ENCODE measurements at places on chromosomes 2 and 18. TPM values are rescaled to one million over a fixed set of nuclear protein-coding genes. Genes with fewer than 3 reads are reported as not detected.

DNA sequence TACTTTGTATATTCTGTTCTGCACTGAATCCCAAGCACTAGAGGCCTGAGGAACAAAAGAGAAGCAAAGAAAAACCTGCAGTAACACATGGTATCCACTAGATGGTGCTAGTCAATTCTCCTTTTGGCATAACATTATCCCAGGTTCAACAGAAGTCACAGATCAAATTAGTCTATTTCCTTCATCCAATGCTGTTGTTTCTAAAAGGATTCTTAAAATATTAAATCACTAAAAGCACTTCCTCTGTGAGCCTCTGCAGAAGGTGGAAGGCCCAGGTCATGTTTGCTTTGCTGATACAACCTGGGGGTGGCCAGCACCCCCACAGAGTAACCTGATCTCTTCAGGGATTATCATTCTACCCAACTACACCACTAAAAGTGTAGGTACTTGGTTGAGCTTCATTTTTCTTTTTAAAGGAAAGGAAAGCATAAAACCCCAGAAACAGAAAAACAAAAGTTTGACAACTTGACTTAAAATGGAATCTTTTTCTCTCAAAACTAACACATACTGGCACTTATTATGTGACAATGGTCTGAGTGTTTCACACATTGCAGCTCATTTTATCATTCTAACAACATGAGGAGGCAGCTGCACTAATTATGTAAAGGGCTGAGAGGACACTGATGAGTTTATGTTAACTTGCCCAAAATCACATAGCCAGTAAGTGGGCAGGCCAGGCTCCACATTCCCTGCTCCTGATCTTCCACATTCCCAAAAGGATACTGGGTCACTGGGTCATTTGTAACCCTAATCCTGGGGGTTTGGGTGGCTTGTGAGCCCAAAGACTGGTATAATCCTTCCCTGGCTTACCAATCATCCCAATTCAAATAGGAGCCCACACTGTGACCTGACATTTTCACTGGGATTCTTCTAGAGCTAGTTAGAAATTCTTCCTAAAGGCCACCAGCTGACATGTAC is 66.8 kb upstream of the DNER start:
- DNase-seq: no peak
- no peak overlapping the region for H3K27ac ChIP-seq
- H3K27me3 ChIP-seq: no peaks in the 10 kb centered on the region

GRCh38 chr2:27754831-27755230 is 16.7 kb upstream of the MRPL33 start:
- H3K36me3 ChIP-seq: no peaks in the 10 kb centered on the region
- peaks cover 3% of the 10 kb centered on the region for H3K4me1 ChIP-seq
- no peak overlapping the region for H3K27ac ChIP-seq

GRCh38 chr2:54076586-54076985 is 38.8 kb upstream of the ACYP2 start:
- no peak overlapping the region for H3K4me3 ChIP-seq
- DNase-seq: no peak
- no peaks in the 10 kb centered on the region for H3K27me3 ChIP-seq
- H3K4me1 ChIP-seq: peaks cover 9% of the 10 kb centered on the region
- no peaks in the 10 kb centered on the region for H3K36me3 ChIP-seq
- no peak overlapping the region for H3K27ac ChIP-seq

DNA sequence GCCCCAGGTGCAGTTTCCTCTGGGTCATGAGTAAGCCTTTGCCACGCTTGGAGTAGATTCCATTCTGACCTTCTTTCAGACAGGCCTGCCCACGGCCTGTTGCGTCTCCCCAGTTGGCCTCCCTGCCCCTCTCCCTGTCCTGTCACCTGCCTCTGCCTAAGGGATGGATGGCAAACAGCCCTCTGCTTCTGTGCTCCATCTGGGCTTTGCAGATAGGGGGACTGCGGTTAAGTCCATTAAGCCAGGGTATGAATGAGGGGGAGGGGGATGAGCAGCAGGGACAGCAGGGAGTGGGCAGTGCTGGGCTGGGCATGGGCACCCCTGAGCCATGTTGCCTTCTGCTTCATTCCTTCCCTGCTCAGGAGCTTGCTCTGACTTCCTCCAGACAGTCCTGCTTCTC is 37.6 kb upstream of the B3GNT7 start:
- H3K36me3 ChIP-seq: no peaks in the 10 kb centered on the region
- H3K4me1 ChIP-seq: peaks cover 7% of the 10 kb centered on the region
- no peaks in the 10 kb centered on the region for H3K27me3 ChIP-seq
- H3K27ac ChIP-seq: no peak overlapping the region

- H3K27me3 ChIP-seq: no peaks in the 10 kb centered on the region
- peaks cover 5% of the 10 kb centered on the region for H3K4me1 ChIP-seq
- DNase-seq: no peak
- no peak overlapping the region for H3K4me3 ChIP-seq
- H3K27ac ChIP-seq: no peak overlapping the region
These were observed 145.2 kb downstream of the THADA start for GRCh38 chr2:43450617-43451016.

CDKL4 gene
- total RNA-seq: 0.16 TPM

DNA sequence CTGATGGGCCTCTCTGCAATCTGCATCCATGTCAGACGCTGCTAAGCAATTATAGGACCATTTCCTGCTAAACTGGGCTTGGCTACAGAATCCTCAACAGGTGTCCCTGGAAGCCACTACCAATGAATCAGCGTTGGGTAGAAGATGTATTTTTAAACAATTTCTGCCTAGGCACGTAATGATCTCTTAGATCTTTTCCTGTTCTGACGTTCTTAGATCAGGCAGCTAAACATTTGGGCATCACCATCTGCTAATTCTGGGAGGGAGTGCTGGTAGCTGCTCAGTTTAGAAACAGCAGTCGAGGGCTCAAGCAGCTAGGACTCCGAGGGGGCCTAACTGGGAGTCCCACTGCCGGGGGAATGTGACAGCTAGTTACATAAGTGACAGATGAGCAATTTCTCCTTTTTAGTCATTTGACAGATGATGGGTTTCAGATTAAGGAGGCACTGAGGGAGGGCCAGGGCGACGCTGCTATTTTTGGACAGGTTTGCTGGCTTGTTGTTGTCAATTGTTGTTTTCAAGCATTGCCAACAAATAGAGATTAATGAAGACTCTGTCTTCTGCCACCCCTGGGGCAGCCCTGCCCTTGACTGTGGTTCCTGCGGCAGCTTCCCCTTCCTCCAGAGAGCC is 92.7 kb downstream of the MRO start:
- no peak overlapping the region for H3K4me3 ChIP-seq
- H3K27ac ChIP-seq: no peak overlapping the region
- peaks cover 2% of the 10 kb centered on the region for H3K27me3 ChIP-seq
- no peaks in the 10 kb centered on the region for H3K36me3 ChIP-seq
- DNase-seq: peak; percentile 10

SLC30A3 gene
- 0.53 TPM for total RNA-seq

DNA sequence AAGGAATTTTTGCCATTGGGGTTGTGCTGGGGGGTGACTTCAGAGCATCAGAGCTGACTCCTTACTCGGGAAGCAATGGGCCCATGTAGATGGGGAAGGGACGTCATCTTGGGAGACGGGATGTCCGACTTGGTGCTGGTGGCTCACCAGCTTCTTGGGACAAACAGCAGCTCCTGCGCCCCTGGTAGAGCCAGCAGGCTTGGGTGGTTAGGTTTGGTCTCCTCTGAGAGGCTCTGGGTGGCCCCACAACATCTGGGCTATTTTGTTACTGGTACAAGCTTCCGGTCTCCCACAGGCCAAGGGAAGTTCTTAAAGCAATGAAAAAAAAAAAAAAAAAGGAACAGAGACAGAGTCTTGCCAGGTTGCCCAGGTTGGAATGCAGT is 1.8 kb downstream of the NGEF start:
- H3K27ac ChIP-seq: no peak overlapping the region
- no peak for DNase-seq
- no peaks in the 10 kb centered on the region for H3K4me1 ChIP-seq
- H3K4me3 ChIP-seq: no peak overlapping the region

SLC38A11 gene
- not detected for total RNA-seq

DNA sequence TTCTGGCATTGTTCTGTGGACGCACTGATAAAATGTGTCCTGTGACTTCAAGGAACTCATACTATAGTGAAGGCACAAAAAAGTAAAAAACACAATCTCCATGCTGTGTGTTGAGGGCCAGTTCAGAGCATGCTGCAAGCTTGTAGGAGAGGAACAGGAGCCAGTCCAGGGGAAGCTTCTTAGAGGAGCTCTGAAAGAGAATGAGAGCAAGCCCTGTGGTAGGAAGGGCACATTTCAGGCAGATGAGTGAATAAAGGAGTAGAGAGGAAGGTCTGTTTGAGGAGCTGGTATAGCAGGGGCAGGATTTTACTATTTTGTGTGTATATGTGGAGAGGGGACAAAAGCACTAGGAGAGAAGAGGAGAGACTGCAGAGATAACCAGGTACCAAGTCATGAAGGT is 478.3 kb downstream of the ZEB2 start:
- no peaks in the 10 kb centered on the region for H3K27me3 ChIP-seq
- H3K36me3 ChIP-seq: no peaks in the 10 kb centered on the region
- no peak overlapping the region for H3K4me3 ChIP-seq
- DNase-seq: no peak

DNA sequence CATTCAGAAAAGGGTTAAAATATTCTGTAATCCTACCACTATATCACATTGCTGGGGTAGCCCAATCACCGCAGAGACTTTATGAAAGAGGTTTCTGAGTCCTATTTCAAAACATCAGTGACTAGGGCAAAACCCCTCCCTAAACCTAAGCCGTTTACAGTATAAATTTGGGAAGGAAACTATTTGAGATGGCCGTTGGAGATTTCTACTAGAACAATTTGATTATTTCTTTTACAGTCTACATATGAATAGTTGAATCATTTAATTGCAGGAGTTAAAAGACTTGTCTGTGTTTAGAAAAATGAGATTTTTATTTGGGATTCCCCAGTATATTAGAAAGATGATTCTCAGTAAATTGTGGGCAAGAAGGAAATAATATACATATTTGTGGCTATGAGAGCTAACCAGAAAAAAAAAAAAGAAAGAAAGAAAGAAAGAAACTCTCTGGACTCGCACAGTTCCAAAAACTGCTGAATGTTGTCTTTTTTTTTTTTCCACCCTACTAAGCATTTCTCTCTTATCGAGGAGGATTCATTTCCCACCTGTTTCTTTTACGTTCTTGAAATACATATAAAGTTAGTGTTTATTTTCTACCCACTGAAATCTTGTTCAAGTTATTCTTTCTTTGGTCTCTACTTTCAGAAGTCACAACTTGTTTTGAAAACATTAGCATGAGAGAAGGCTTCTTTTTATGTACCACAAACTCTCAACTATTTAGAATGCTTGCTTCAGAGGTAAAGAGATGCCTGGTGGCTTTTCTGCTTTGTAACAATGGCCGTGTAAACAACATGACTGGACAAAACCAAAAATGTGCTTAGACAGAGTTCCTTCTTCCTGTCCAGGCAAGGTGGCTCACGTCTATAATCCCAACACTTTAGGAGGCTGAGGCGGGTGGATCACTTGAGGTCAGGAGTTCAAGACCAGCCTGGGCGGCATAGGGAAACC is 65.9 kb downstream of the BCL2 start:
- H3K27ac ChIP-seq: peak overlapping the region; percentile 40
- peaks cover 64% of the 10 kb centered on the region for H3K36me3 ChIP-seq
- H3K4me3 ChIP-seq: peak overlapping the region; percentile 18
- H3K4me1 ChIP-seq: peaks cover 62% of the 10 kb centered on the region
- no peaks in the 10 kb centered on the region for H3K27me3 ChIP-seq

COL4A4 gene
- total RNA-seq: not detected

- peak overlapping the region; percentile 79 for H3K27ac ChIP-seq
- H3K27me3 ChIP-seq: no peaks in the 10 kb centered on the region
- peak; percentile 72 for DNase-seq
- H3K36me3 ChIP-seq: no peaks in the 10 kb centered on the region
- no peak overlapping the region for H3K4me3 ChIP-seq
These were observed 19.7 kb upstream of the ARHGAP25 start for GRCh38 chr2:68714866-68715265.

- H3K36me3 ChIP-seq: peaks cover 2% of the 10 kb centered on the region
- peak; percentile 74 for DNase-seq
- peak overlapping the region; percentile 76 for H3K27ac ChIP-seq
- peaks cover 30% of the 10 kb centered on the region for H3K4me1 ChIP-seq
- H3K27me3 ChIP-seq: no peaks in the 10 kb centered on the region
These were observed 11.4 kb downstream of the SNED1 start for GRCh38 chr2:241009601-241010530.

C2orf66 gene
- 0.25 TPM for total RNA-seq

- H3K36me3 ChIP-seq: peaks cover 66% of the 10 kb centered on the region
- no peaks in the 10 kb centered on the region for H3K27me3 ChIP-seq
- H3K27ac ChIP-seq: peak overlapping the region; percentile 60
- DNase-seq: no peak
- no peak overlapping the region for H3K4me3 ChIP-seq
These were observed 52.4 kb downstream of the USP14 start for GRCh38 chr18:210733-211132.

- no peak overlapping the region for H3K4me3 ChIP-seq
- H3K36me3 ChIP-seq: no peaks in the 10 kb centered on the region
- no peaks in the 10 kb centered on the region for H3K27me3 ChIP-seq
- H3K27ac ChIP-seq: no peak overlapping the region
- no peaks in the 10 kb centered on the region for H3K4me1 ChIP-seq
These were observed 111.7 kb upstream of the KLHL14 start for GRCh38 chr18:32884543-32884942.

GRCh38 chr2:214489702-214490101 is 78.8 kb downstream of the VWC2L start:
- no peaks in the 10 kb centered on the region for H3K27me3 ChIP-seq
- no peaks in the 10 kb centered on the region for H3K4me1 ChIP-seq
- no peak overlapping the region for H3K4me3 ChIP-seq
- no peaks in the 10 kb centered on the region for H3K36me3 ChIP-seq
- H3K27ac ChIP-seq: no peak overlapping the region

DNA sequence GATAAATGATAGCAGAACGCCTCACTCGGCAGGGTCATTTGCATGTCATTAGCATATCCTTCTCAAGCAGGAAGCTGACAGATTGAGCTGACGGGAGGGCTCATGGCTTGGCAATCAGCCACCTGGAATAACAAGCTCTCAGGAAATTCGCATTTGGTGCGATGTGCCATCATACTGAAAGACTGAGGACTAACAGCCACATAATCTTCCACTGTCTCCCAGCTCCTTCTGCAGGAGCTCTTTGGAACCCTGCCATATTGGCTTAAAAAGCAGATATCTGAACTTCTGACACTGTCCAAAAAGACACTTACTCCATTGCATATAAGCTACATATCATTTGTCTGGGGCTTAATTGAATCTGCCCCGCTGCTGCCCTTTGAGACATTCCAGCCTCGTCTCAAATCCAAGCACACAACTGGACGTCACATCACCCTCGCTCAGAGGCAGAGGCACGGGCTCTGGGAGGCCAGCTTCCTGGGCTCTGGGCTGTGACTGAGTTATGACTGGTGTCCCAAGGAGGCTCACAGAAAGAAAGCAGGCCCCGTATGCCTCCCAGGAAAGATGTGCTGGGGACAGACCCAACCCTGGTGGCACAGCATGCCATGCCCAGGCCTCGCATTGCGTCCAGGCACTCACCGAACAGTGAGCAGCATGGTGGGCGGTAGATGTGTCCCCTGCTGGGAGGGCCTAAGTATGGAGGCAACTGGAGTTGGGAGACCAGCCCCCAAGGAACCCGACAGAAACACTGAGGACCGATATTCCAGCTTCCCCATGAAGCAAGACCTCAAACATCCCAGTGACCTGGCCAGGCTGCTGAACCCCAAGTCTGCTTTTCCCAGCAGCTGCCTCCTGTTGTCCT is 228.0 kb downstream of the ATAD2B start:
- H3K27ac ChIP-seq: no peak overlapping the region
- H3K27me3 ChIP-seq: no peaks in the 10 kb centered on the region
- DNase-seq: peak; percentile 2
- H3K4me3 ChIP-seq: no peak overlapping the region
